Forelimb muscle (tissue), 1 donor: ENCODE measurements at places on chromosomes 7 and 10.

- DNase-seq: no peak
Observed at GRCh38 chr7:107668296-107668695, 7.7 kb downstream of the SLC26A4 start.

- no peak for DNase-seq
Observed at GRCh38 chr10:50577681-50578350, 45.9 kb downstream of the SGMS1 start.

- no peak for DNase-seq
Observed at GRCh38 chr10:27774831-27775230, 29.2 kb upstream of the MKX start.

DNA sequence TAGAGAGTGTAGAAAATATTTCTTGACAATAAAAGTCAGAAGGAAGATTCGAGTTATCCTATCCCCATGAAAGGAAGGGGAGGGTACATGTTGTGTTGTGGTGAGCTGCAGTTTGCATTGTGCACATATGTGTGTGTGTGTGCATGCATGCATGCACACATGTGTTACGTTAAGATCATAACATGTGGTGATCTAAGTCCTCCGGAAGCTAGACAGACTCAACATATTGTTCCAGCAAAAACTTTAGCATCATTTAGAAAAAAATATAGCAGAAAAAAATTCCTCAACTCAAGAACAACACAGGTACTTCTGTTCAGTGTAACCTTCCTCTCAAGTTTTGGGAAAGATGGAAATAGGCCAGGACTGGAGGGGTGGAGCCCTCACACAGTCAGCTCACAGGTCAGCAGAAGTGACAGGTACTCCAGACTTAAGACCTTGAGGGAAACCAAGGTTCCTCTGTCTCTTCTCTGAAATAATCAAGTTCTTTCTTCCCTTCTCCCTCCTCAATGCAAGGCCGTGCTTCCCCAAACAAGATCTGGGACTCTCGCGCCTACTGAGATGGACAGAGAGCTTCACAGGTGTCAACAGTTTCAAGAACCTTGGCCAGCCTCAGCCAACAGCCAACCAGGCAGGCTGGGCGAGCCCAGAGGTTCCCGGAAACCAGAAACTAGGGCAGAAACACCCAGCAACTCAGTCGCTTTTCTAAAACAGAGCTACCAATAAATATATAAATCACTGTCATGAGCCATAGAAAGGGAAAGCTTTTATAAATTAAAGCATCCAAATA, 205.2 kb downstream of the FAM107B start:
- no peak for DNase-seq

DNA sequence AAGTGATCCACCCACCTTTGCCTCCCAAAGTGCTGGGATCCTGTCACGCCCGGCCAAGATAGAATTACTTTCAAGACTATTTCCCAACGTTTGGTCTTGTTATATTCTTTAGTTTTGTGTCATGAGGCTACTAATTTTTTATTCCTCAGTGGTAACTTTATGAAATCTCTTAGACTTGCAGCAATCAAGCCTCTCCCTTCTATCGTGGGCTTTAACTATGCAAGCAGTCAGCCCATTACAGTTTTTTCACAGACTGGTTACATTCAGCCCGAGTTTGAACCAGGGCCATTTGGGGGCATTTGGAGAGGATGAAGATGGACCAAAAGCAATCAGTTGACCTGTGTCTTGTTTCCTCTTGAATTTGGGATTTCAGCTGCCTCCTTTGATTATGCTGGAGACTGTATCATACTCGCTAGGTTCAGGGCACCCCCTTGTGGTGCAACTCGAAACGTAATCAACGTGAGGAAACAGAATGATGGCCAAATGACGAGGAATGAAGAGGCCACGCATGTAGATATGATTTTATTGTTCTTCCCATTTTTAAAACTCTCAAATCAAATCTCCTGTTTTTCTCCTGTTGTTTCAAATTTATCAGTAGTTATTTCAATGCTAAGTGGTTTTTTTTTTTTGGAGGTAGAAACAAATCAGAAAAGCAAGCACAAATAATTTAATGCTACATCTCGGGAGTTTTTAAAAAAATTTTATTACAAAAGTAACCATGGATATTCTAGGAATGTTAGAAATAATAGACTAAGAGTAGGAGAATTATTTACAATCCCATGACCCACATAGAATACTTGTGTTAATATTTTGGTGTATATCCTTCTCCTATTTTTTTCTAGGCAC, 151.6 kb downstream of the KIAA1217 start:
- DNase-seq: peak; percentile 60

- no peak for DNase-seq
Observed at GRCh38 chr10:35584946-35585345, 20.2 kb upstream of the GJD4 start.

DNA sequence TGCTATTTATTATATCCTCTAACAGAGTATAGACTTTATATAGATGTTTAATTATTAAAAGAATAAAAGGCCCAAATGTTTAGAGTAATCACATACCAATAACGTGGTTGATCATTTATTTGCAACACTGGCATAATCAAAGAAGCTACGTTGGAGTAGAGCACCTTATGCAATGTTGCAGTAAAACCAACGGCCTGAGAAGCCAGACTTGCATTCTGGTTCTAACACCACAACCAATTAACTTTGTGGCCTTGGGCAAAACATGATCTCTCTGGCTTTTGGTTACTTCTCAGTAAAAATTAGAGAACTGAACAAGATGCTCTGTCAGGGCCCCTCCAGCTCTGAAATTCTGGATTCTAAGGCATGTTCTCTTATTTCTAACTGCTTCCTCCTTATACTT, 476.2 kb downstream of the GRM8 start:
- no peak for DNase-seq

GRCh38 chr7:83691095-83691494, 42.2 kb upstream of the SEMA3E start:
- DNase-seq: no peak

DNA sequence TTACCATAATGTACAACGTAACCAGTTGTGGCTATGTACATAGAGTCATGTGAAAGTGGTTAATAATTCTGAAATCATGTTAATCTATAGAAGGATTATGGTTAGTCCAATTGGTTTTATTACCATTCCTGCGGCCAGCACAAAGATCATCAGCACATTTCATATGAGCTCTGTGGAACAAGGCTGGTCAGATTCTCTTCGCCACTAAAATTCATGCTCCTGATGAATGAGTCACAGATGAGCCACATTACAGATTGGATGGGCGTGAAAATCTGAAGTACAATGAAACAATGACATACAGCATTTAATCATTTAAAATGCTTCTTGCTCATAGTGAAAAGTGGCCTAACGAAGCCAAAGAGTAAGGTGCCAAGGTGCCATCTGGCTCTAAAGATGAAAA, 716.2 kb upstream of the PHF14 start:
- no peak for DNase-seq

DNA sequence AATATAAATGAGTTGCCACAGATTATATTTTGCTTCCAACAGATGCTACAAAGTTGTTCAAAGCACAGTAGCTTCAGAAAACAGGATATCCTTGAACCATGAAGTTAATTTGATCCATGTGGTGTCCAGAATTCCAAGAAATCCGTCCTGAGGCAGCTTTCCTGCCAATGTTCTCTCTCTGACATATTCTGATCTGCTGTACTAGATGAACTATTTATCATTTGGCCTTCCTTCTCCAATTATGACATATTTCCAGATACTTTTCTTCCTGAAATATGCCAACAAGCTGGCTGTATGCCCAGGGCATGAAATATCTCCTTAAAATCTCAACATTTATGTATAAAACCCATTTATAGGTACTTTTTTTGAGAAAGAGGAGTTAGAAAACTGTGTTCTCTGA, 141.1 kb downstream of the SPAG6 start:
- DNase-seq: no peak

- no peak for DNase-seq
Observed at GRCh38 chr7:137790828-137791227, 55.9 kb downstream of the DGKI start.
